T-helper 1 cell treated with Interleukin-12 subunit alpha and Interleukin-12 subunit beta and Interleukin-4 antibody, amounts not matched to agents 30 ng/mL and 1 ng/mL, for 36 hours (primary cell): ENCODE measurements at places on chromosomes 5 and 9. TPM values are rescaled to one million over a fixed set of nuclear protein-coding genes. Genes with fewer than 3 reads are reported as not detected.

SPINK1 gene
- total RNA-seq = not detected in 2 replicates

PALM2AKAP2 gene
- total RNA-seq = 5.2 and 8.2 TPM in 2 replicates

TNFAIP8 gene
- 112 and 115 TPM in 2 replicates for total RNA-seq

EGFL7 gene
- total RNA-seq = 0.49 and 1.0 TPM in 2 replicates

PCDHGA10 gene
- 0.20 and 0.27 TPM in 2 replicates for total RNA-seq

RACK1 gene
- total RNA-seq = 1,646 and 1,652 TPM in 2 replicates
